ENCODE measurements at places on chromosomes 4 and X.

- peak; percentile 29 for DNase-seq
These were observed 225.9 kb upstream of the CASK start for GRCh38 chrX:42149281-42149680.

GRCh38 chr4:85895755-85896154 lies 420.8 kb downstream of the ARHGAP24 start:
- DNase-seq, result no peak

- DNase-seq, result no peak
These were observed 64.6 kb downstream of the KDM5C start for GRCh38 chrX:53160297-53160983.

- DNase-seq, result no peak
These were observed 214.0 kb upstream of the WDFY3 start for GRCh38 chr4:85180533-85180932.

- no peak for DNase-seq
These were observed 23.1 kb upstream of the CAMK2D start for GRCh38 chr4:113784497-113785250.

DNA sequence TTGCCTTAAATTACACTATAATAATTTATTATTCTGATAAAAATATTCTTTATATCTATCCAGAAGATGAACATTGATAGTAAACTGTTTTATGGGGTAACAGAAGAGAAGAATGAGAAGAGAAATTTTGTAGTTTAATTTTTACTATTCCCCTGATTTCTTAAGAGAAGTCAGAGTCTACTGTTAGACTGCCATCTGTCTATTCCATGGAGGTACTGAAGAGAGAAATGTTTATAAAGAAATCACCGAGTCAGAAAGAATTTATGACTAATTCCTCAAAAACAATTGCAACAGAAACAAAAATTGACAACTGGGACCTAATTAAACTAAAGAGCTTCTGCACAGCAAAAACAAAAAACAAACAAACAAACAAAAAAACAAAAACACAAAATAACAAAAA lies 149.9 kb downstream of the FGF16 start:
- DNase-seq, result peak; percentile 1

DNA sequence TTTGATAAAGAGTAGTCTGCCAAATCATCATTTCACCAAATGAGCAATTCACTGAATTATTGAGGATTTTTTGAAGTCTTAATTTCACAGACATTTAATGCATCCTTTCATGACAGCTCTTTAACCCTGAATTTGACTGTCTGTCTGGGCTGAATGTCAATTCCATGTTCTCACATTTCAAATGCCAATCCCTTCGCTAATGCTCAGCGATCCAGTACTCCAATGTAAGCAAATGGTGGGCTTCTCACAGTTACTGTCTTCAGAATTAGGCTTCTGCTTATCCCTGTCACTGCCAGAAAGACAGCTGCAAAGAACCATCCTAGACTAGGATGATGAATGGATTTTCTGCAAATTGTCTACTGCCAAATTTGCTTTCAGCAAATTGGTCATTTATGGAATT lies 36.2 kb upstream of the USP38 start:
- DNase-seq, result peak; percentile 42

DNA sequence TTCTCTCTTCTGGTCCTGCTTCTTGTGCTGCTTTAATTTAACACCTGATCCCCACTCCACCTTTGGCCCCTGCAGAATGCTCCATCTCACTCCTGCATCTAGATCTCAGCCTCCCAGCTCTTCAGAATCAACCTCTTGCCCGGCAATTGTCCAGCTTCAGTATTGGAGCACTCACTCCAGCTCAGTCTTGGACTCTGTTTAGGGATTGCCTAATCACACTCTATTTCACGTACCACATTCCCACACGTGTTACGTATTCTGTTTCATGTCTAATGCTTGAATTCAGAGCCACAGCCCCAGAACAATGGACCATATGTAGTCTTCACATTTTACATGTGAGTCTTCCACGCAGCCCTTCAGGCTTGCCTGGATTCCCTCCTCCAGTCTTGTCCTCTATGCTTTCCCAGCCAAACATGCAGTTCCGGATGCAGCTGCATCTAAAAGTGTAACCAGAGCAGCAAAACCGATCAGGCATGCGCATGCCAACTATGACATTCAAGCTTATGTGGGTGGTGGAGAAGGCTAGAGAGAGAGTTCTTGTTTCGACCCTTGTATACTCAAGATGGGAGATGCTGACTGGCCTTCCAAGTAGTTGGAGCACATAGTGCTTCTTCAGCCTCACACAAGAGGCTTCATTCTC lies 105.2 kb upstream of the FAM9A start:
- no peak for DNase-seq

GRCh38 chr4:101753721-101754120 lies 36.8 kb upstream of the BANK1 start:
- DNase-seq, result peak; percentile 43

- no peak for DNase-seq
These were observed 72.6 kb downstream of the STARD8 start for GRCh38 chrX:68719904-68720614.

DNA sequence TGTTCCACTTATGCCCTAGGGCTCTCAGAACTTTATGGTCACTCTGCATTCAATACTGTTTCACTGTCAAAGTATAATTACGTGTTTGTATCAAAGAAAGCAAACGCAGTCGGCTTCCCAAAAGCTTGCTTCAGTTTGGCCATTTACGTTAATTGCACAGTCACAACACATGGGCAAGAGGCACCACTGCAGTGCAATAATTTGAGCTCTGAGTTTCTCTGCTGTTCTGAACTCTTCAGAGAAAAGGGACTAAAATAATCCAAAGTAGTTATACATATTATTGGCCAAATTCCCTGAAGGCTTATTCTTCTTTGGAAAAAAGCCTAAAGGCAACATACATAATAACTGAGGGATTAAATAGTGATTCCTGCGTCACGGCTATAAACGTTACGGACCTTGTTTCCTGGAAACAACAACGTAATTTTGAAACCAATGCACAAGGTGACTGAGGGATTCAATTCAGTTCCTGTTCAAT lies 51.3 kb downstream of the RNF150 start:
- peak; percentile 66 for DNase-seq

Measured in muscle of back (tissue), 13 donors.